ENCODE measurements at places on chromosomes 12 and 14. TPM values are rescaled to one million over a fixed set of nuclear protein-coding genes. Genes with fewer than 3 reads are reported as not detected.

Gene GLI1
- total RNA-seq: not detected

Gene ACVR1B
- total RNA-seq: 18.5 TPM

Gene KLRC1
- 0.28 TPM for total RNA-seq

Gene SMOC1
- 5.8 TPM for total RNA-seq

Gene TAS2R30
- 8.3 TPM for total RNA-seq

Gene TMEM179
- not detected for total RNA-seq

Gene FAM90A1
- not detected for total RNA-seq

Gene CACNA1C
- total RNA-seq: 3.8 TPM

Gene DCN
- total RNA-seq: 2,092 TPM

Gene INSM2
- total RNA-seq: not detected

Gene PTGER2
- 6.7 TPM for total RNA-seq

Gene DDX54
- 42.4 TPM for total RNA-seq

Gene CMTM5
- total RNA-seq: not detected

Gene MYF5
- total RNA-seq: not detected

Gene POTEM
- not detected for total RNA-seq

Gene SLC17A8
- not detected for total RNA-seq

Gene MAP1LC3B2
- total RNA-seq: not detected

Gene SNAPC1
- 4.9 TPM for total RNA-seq

Gene OTUB2
- 1.1 TPM for total RNA-seq

Gene MMP17
- 2.3 TPM for total RNA-seq

Gene PMEL
- total RNA-seq: 5.2 TPM

Gene KLRC4
- total RNA-seq: not detected

Gene CABP1
- total RNA-seq: 2.8 TPM

Gene TEX22
- not detected for total RNA-seq

Gene RDH12
- not detected for total RNA-seq

Gene GALNT8
- 0.84 TPM for total RNA-seq

Measured in omental fat pad (tissue), 4 donors.